ENCODE measurements at places on chromosomes 5 and 9.

DNA sequence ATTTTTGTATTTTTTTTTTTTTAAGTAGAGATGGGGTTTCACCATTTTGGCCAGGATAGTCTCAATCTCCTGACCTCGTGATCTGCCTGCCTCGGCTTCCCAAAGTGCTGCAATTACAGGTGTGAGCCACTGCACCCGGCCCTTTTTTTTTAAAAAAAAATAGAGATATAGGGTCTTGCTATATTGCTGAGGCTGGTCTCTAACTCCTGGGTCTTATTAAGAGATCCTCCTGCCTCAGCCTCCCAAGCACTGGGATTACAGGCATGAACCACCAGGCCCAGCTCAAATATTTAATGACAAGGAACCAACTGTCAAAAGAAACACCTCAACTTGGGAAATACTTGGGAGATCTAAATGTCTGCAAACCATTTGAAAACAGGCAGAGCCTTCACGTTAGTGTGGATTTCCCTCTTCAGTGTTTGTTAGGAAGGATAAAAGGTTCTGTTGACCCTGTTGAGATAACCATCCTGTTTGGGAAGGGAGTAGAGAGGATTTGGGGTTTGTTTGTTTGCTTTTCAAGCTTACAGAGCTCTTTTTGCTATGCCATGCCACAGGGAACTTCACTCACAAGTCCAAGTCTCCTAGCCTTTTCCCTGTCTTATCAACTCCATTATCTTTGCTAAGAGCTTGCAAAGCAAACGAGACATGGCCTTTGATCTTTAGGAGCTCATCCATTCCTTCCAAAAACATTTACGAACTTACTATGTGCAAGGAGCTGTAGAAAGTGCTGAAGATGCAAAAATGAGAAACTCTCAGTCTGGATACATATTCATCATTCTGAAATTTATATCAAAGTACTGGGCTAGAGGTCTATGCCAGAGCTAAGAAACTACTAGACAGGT is 7.5 kb downstream of the FAXDC2 start:
- DNase-seq: no peak

DNA sequence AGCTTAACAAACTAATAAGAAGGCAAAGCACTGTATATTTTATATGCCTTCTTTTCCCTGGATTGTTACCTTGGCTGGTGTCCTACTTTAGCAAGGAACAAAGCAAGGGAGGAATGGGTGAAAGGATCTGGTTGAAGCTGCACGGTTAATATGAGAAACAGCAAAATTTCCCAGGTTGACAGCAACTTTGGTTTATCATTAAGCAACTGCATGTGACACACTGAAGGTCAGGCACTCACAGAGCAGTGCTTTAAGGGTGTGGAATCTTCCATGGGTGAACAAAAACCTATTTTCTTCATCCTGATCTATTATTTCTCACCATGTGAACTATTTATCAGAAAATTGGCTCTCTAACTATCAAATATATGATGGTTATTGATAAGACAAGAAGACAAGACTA is 109.0 kb upstream of the ATP10B start:
- DNase-seq: no peak

DNA sequence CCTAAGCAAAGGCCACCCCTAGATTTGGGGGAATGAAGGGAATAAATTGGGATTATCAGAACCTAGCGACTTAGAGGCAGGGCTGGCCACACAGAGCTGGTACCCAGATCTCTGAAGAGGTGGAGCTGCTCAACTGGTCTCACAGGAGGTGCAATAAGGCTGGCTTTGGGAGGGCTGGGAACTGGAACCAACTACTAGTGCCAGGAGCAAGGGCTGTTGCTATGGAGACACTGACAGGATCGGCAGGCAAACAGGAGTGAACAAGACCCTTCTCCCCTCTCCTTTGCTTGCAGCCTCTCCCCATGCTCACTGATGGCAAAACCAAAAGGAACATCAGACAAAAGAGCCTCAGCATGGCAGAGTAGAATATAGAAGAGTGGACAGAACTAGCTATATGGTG is 17.0 kb upstream of the WHRN start:
- no peak for DNase-seq

- DNase-seq: no peak
These were observed 59.6 kb upstream of the SLC1A1 start for GRCh38 chr9:4430432-4431261.

- DNase-seq: no peak
These were observed 163.3 kb downstream of the NIPBL start for GRCh38 chr5:37039824-37040223.

- DNase-seq: no peak
These were observed 53.4 kb downstream of the RNF145 start for GRCh38 chr5:159155960-159156359.
